Omental fat pad (tissue), 4 donors: ENCODE measurements at places on chromosomes 1 and 21. TPM values are rescaled to one million over a fixed set of nuclear protein-coding genes. Genes with fewer than 3 reads are reported as not detected.

SH3D21 gene
- 0.75 TPM for total RNA-seq

SPRR2G gene
- not detected for total RNA-seq

CAMK2N1 gene
- total RNA-seq: 5.8 TPM

FMO1 gene
- 1.3 TPM for total RNA-seq
